ENCODE measurements at places on chromosomes 11 and 22.

GRCh38 chr11:2917842-2918490, 11.3 kb downstream of the PHLDA2 start:
- DNase-seq = no peak

DNA sequence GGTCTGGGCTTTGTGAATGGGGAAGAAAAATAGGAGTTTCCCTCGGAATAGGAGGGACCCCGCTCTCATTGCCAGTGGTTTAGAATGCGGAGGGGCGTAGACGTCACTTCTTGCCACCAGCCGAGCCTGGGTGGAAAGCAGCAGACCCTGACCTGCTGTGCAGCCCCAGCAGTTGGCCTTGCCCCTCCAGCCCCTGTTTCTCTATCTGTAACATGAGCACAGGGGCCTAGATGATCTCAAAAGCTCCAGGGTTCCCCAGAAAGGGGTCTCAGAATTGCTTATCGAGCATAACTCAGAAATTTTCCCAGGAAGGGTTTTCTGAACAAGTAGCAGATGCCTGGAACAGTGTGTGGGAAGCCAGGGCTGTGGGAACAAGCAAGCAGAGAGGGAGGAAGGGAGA, 43.9 kb downstream of the C11orf91 start:
- no peak for DNase-seq

DNA sequence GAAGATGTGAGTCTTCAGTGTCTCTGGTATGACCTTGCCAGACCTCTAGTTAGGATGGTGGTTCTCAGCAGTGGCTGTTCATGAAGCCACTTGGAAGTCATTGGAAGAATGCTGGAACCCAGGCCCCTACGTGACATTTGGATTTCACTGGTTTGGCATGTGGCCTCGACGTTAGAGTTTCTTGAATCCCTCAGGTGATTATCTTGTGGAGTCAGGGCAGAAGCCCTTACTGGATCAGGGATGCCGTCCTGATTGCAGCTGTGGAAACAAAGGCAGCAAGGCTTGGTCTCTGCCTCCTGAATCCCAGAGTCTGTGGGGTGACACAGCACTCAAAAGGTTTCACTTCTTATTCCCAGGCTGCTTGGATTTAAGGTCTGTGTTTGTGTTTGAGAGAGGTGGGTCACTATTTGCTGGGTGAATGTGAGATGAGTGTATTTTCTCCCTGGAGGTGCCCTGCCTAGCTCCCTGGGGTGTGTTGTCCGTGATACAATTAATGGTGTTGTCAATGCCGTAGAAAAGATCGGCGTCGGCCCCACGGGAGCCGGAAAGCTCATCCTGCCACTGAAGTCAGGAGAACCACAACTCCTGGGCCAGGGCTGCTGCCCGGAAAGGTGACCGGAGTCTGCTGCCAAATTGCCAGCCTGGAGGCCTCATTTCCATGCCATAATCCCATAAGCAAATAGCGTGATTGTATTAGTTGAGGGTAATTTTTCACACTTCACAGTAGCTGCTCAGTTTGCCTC, 939.0 kb downstream of the BRD1 start:
- DNase-seq = no peak

- DNase-seq = no peak
Measured at GRCh38 chr11:66226101-66226500, 42.3 kb upstream of the RAB1B start.

- no peak for DNase-seq
Measured at GRCh38 chr11:110433393-110434333, 3.9 kb downstream of the FDX1 start.

DNA sequence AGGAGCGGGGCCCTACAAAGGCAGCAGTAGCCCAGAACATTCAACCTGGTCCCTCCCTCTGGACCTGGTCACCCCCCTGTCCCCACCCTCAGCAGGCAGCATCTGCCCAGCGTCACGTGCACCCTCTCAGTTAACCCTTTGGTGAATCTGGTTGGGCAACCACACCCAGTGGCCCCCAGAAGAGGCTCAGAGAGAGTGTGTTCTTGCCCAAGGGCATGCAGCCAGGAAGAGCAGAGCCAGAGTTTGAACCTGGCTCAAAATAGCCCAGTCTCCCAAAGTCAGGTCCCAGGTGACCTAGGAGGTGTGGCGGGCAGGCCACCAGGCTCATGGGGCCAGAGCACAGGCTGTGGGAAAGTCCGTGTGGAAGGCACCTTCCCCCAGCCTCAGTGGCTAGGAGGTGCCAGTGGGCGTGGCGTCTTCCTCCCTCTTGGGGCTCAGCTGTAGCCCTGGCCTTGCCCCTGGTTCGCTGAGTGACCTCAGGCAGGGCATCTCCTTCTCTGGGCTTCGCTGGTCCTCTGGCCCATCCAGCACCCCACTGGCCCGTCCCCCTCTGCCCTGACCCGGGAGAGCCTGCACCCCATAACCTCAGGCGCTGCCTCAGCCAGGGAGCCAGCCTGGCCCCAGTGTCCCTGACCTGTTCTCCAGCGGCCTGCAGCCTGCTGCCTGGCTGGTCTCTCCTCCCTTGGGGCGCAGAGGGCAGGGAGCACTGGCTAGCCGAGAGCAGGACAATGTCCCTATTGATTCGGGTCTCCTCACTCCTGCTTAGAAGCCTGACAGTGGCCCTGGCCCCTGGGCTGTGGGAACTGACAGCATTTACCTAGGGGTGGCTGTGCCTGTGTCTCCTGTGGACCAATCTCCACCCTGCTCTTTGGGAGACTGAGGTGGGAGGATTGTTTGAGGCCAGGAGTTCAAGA, 7.0 kb downstream of the ALDH3B1 start:
- DNase-seq = no peak

DNA sequence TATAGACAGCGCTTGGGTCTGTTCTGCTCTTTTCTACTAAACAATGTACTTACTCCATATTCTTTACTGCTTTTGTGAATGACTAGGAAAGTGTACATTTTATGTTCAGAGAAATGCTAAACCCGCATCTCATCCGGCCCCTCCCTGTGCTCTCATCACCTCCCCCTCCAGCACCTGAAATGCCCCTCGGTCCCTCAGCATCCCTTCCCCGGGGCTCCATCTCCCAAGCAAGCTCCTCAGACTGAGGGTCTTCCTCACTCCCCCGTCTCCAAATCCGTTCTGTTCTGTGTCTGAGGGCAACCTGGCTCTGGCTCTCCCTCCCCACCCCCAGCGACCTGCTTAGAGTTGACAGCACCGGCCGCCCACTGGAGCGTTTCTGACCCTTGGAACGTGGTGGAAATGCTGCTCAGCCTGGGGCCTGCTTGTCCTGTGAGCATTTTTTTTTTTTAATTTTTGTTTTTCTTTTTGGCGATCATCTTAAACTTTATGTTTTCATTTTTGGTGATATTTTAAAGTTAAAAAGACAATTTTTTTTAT, 1.4 kb downstream of the SELENOO start:
- DNase-seq = no peak

- no peak for DNase-seq
Measured at GRCh38 chr11:87320123-87320522, 282.4 kb downstream of the TMEM135 start.

DNA sequence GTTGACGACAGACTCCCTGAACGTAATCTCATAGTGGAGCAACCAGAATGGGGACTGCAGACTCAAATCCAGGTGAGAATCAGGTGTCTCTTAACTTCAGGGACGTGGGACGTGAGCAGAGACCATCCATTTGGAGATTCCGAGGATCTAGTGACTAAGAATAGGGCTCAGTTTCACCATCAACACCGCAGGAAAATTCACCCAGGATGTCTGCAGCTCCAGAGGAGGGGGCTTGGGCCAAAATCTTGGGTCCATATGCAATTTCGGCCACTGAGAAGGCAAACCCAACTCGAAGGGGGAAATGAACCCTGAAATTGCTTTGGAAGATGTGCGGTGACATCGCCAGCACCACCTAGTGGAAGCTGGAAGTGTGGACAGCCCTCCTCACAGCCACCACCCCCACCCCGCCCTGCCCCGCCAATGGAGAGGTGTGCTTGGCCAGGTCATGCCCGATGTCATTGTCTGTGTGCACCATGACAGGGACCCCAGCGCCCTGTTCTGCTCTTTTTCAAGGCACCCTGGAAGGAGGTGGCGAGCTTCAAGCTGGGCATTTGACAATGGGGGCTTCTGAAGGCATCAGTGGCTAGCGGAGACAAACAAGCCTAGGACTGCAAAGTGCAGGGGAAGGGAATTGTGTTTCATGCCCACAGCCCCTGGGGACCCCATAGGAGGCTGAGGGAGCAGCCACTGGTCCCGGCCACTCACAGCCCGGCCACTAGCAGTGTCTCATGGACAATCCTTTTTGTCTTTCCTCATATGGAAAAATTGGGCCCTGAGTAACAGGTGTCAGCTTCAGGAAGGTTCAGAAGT, 24.8 kb downstream of the APOL1 start:
- DNase-seq = no peak

DNA sequence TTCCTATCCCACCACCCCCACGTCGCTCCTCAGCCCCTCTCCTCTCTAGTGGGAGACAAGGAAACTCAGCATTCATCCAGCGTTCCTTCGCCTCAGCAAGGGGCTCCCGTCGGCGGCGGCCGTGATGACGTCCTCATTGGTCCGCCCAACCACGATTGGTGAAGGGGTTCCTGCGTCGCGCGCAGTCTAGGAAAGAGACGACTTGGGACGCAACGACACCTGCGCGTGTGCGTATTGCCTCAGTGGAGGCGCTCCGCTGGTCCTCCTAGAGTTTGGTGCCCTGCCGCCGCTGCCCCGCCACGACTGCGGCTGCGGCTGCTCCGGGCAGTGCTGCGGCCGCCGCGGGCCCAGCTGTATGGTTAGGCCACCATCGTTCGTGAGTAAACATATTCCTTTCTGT, 56.6 kb downstream of the CCDC81 start:
- DNase-seq = peak; percentile 40

- DNase-seq = no peak
Measured at GRCh38 chr11:132439711-132440255, 1069.4 kb downstream of the NTM start.

GRCh38 chr11:10358696-10359095, 53.8 kb downstream of the ADM start:
- no peak for DNase-seq

- DNase-seq = no peak
Measured at GRCh38 chr11:10002221-10002620, 291.8 kb downstream of the SBF2 start.

DNA sequence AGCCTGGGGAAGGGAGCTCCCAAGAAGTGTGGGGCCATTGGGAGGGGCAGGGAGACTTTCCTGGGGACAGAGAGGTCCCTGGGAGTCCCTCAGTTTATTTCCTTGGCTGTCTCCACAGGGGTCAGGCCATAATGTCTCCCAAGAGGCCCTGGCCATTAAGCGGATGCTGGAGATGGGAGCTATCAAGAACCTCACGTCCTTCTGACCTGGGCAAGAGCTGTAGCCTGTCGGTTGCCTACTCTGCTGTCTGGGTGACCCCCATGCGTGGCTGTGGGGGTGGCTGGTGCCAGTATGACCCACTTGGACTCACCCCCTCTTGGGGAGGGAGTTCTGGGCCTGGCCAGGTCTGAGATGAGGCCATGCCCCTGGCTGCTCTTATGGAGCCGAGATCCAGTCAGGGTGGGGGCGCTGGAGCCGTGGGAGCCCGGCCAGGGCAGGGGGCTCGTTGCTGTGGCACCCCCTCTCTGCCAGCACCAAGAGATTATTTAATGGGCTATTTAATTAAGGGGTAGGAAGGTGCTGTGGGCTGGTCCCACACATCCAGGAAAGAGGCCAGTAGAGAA, 58.4 kb downstream of the ST3GAL4 start:
- DNase-seq = no peak

GRCh38 chr11:91932151-91932821, 292.3 kb upstream of the FAT3 start:
- DNase-seq = no peak

DNA sequence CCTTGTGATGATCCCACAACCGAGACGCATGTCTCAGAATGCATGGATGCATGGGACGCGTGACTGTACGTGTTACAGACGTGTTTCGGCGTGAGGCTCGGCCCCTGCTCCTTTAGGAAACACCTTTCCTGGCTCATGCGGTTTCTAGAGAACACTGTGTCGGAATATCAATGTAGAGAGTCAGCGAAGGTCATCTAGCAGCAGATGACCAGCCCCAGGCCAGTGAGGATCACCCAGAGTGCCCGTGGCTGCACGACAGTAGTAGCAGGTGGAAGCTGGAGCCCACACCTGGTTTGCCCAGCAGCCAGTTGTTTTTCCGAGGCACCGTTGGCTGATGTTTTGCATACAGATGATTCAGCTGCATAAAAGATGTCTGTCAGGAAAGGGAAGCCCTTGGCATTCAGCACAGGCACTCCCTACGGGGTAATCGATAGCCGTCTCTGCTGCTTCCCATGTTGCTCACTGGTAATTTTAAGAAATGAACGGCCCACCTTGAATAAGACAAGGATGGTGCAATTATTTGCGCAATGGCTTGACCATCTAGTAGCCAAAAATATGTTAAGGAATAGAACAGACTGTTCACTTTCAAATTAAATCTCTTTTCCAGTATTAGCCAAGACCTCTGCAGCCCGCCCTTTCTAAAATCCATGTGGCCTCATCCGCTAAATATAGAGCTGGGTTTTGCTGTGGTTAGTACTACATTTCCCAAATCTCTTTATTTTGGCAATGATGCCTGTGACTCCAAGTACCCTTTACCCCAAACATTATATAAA, 1.1 kb upstream of the CLTCL1 start:
- DNase-seq = no peak

GRCh38 chr11:861105-861479, 18.4 kb downstream of the TSPAN4 start:
- no peak for DNase-seq

GRCh38 chr11:121554552-121554951, 101.8 kb upstream of the SORL1-AS1 start:
- no peak for DNase-seq

GRCh38 chr22:50739279-50739691, 1.3 kb downstream of the ACR start:
- no peak for DNase-seq

- DNase-seq = no peak
Measured at GRCh38 chr22:48781868-48782267, 1045.8 kb downstream of the BRD1 start.

- no peak for DNase-seq
Measured at GRCh38 chr11:129894278-129895125, 876 bp downstream of the NFRKB start.

DNA sequence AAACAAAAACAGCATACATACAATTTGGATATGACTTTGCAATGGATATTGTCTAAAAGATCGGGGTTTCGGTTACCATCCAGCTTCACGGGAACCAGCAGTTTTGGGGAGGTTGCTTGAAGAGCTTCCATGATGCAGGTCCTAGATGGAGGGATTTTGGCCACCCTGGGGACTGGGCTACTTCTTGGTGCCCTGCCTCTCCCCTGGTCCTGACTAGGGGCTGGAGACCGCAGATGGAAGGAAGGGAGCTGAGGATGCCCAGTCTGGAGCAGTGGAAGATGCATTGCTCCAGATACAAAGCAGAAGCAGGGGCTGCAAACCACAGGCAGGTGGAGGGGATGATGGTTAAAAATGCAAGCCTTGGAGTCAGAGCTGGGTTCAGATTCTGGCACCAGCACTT, 13.5 kb downstream of the SOX10 start:
- no peak for DNase-seq

- DNase-seq = no peak
Measured at GRCh38 chr11:67662835-67663531, 11.4 kb downstream of the ALDH3B2 start.

All from GM12864 (cell line).